Endothelial cell (in vitro differentiated cells): ENCODE measurements at places on chromosomes 6 and 20.

- no peak for DNase-seq
Observed at GRCh38 chr6:119347466-119348095, 2.0 kb downstream of the MAN1A1 start.

DNA sequence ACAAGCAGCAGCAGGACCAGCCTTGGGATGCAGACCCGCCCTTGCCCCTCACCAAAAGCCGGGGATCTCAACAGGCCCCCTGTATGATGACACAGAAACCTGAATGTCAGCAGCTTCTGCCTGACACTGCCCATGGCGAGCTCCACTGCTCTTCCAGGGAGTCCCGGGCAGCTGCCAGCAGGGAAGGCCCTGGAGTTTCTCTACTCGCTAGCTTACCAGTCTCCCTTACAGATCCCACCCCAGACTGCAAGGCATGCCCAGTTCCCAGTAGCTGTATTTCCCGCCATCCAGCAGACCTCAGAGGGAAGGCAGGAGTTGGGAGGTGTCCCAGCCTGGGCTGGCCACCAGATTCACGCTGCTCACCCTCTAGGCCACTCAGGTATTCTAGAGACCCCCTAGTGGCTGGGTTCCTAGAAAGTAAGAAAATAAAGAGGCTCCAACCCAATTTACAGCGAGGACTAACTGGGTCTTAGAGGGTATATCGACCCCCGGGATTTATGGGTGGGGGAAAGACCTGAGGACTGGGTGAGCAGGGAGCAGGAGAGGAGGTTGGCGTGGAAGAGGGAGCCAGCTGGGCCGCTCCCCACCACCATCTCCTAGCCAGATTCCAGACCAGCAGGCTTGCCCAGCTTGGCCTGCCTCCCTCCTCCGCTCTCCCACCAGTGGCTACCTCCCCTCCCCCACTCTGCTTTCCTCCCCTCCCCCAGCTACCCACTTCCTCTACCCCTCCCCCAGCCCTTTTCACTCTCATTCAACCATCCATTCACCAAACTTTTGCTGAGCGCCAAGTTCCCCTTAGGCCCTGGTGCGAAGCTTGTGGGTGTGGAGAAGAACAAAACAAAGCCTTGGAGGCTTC is 9.7 kb upstream of the HMGA1 start:
- DNase-seq = no peak

DNA sequence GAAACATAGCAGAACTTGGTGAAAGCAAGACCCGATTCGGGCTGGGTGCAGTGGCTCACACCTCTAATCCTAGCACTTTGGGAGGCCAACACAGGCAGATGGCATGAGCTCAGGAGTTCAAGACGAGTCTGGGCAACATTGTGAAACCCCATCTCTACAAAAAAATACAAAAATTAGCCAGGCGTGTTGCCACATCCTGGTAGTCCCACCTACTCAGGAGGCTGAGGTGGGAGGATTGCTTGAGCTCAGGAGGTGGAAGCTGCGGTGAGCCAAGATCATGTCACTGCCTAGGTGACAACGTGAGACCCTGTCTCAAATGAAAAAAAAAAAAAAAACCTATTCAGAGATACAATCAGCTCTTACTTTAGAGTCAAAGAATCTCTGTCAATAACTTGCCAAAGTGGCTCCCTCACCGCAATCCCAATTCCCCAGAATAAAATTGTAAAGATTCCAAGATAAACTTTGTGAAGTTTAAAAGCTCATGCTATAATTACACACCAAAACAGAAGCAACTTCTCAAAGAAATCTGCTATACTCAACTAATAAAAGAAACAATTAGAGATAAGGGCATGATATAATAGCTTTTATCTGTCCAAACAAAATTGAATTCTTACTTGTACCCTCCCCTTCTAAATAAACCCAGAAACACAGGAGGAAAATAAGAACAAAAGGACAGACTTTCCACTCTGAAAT is 33.6 kb downstream of the CDK19 start:
- no peak for DNase-seq

DNA sequence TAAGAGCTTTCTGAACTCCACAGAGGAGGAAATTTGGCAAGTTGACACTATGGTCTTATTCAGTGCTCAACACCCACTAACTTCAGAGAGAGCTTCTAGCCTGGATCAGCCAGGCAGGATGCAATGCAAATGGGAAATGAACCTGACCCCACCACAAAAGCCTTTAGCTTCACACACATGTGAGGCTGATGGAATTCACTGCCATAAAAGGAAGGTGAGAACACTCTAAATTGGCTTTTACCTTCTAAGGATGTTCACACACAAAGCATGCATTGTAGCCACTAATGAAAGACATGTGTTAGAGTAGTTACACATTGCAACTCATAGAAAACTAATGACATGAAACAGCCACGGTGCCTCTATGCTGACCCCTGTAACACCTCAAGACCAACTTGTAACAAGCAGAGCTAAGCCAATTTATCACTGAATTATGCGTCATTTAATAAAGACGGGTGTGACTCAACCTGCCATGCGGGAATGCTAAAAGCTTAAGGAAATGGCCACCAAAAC is 262.1 kb downstream of the HACE1 start:
- DNase-seq = no peak

- no peak for DNase-seq
Observed at GRCh38 chr6:33925936-33926335, 122.1 kb upstream of the MLN start.
